ENCODE measurements at places on chromosomes 2 and 18.
A peak's percentile ranks its signal among the peaks of the same experiment; 100 is the strongest.

GRCh38 chr2:70930371-70931329 is 5.0 kb upstream of the ATP6V1B1 start:
- no peak for DNase-seq

GRCh38 chr2:189880832-189881492 is 96.7 kb downstream of the PMS1 start:
- DNase-seq = no peak

- no peak for DNase-seq
Measured at GRCh38 chr2:51220606-51221005, 188.7 kb upstream of the NRXN1 start.

GRCh38 chr2:81462420-81462819 is 1157.9 kb upstream of the LRRTM1 start:
- DNase-seq = no peak

DNA sequence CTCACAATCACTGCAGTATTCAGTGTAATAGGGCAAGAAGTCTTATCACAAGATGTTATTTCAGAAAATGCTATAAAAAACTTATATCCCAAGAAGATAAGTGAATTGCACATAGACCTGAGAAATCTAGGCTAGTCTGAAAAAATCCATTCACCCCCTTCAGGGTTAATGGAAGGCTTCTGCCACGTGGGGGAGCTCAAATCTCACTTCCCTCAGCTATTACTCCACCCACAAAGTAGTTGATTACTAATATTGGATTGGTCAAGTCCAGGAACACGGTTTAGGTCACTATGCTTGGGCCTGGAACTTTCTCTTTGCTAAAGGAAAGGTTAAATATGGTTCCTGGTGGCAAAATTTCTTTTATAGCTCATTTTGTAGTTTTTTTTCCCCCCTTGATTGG is 51.2 kb upstream of the ADAM23 start:
- peak; percentile 3 for DNase-seq

DNA sequence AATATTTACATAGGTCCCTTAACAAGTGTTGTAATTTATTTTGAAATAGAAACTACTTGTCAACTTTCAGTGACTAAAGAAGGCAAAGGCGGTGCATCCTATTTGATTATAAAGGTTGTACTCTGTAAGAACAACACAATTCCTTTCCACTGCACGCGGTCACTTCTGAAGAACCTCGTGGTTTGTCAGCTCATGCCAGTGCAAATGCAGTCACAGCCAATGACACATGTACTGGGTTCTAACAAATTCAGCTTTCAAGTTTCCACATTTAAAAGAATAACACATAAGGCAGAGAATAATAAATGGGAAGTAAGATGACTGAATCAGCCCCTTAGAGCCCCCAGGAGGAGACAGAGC is 39.7 kb downstream of the CYB5A start:
- DNase-seq = no peak

- no peak for DNase-seq
Measured at GRCh38 chr2:106109675-106110424, 84.3 kb downstream of the UXS1 start.

GRCh38 chr18:2485983-2486382 is 85.3 kb downstream of the METTL4 start:
- no peak for DNase-seq

- no peak for DNase-seq
Measured at GRCh38 chr2:62968668-62969067, 82.0 kb upstream of the OTX1 start.

DNA sequence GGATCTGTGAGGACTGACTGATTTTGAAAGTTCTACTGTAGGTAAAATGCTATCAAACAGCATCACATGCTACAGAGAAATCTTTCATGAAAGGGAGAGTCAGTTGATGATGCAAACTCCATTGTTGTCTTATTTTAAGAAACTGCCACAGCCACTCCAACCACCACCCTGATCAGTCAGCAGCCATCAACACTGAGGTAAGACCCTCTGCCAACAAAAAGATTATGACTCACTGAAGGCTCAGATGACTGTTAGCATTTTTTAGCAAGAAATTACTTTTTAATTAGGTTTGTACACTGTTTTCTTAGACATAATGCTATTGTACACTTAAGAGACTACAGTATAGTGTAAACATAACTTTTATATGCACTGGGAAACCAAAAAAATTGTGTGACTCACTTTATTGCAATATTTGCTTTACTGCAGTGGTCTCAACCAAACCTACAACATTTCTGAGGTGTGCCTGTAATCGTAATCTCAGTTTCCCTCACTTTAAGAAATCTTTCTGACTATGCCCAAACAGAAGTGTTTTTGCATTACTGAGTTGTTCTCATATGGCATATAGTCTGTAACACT is 42.8 kb downstream of the METTL8 start:
- DNase-seq = no peak

- no peak for DNase-seq
Measured at GRCh38 chr2:27152102-27152795, 3.4 kb downstream of the TCF23 start.

- peak; percentile 6 for DNase-seq
Measured at GRCh38 chr2:159209341-159210306, 76.9 kb downstream of the WDSUB1 start.

GRCh38 chr2:223970343-223971128 is 13.3 kb downstream of the MRPL44 start:
- DNase-seq = peak; percentile 46

DNA sequence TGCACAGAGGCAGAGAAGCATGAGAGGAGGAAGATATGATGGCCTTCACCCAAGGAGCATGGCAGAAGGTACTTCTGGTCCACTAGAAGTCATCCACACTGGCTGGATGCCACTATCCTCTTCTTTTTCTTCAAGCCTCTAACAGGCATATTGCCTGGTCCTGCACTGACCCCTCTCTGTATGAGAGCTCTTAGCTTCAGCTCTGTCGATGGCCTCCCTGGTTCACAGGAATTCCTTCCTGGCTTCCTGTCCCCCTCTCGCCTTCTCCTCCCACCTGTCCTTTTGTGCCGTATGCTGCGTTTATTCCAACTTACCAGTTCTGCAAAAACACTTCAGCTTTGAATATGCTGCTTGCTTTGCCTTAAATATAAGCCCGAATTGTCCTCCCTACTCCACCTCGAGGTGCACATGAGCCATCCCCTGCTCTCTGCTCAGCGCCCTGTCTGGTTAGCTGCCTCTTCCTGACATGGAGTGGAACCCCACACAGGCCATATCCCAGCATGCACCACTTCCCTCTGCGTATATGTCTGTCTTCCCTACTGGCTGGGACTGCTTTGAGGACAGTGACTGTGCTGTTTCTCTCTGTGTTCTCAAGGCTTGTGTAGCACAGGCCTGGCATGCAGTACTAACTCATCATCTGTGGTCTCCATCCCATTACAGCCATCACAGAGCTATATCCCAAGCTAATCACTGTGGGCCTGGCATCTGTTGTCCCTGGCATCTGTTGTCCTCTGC is 474.9 kb downstream of the EIPR1 start:
- no peak for DNase-seq

DNA sequence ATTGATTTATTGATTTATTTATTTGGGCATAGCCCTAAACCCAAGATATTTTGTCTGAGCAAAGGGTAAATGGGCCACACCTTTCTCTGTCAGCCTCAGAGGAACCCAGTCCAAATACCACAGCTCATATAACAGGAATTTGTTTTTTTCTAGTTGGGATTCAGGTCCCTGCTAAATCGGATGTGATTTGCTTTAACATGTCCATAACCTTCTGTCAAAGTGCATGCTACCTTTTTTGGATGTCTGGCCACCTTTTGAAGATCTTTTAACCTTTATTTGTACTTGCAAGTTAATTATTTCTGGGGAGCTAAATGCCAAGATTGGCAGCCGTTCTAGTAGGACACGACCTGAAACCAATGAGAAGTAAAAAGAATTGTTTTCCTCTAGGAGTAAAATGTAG is 303.2 kb upstream of the UBE2E3 start:
- DNase-seq = no peak

DNA sequence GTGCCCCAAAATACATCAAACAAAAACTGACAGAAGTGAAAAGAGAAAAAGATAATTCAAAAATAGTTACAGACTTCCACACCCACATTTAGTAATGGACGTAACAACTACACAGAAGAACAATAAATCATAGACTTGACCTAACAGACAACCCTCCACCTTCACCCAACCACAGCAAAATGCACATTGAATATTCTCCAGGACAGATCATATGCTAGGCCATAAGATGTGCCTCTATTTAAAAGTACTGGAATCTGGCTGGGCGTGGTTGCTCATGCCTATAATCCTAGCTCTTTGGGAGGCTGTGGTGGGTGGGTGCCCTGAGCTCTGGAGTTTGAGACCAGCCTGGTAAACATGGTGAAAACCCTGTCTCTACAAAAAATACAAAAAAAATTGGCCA is 20.0 kb downstream of the SLC66A2 start:
- DNase-seq = no peak

DNA sequence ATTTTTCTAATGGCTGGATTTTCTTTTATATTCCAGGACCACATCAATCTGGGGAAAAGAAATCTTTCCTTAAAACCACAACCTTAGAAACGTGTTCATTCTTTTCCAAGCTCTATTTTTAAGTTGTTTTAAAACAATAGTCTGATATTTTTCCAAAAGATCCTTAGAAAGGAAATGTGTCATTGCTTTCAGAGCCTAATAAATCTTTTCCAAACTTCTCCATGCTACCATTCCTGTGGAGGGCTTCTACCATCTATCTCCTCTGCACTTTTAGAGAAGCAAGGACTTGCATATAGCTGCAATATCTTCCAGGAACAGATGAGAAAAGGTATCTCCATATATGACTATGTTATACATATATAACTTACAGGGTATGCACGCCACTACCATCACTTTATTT is 21.2 kb downstream of the WDFY1 start:
- no peak for DNase-seq

DNA sequence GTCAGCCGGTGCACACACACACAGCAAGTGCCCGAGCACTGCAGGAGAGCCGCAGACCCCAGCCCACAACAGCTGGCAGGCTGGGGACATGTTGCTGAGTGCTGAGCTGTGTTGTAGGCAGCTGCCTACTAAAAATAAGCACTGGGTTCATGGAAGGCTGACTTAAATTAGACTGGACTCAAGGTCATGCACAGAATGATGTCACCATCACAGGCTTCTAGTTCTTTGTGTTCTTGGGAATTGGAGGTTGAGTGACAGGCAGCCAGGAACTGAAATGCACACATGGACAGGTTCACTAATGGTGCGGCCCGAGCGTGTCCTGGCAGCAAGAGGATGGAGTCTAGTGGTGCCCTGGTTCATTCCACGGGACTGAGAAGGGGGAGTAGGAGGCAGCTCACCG is 71.3 kb downstream of the VWA3B start:
- no peak for DNase-seq

DNA sequence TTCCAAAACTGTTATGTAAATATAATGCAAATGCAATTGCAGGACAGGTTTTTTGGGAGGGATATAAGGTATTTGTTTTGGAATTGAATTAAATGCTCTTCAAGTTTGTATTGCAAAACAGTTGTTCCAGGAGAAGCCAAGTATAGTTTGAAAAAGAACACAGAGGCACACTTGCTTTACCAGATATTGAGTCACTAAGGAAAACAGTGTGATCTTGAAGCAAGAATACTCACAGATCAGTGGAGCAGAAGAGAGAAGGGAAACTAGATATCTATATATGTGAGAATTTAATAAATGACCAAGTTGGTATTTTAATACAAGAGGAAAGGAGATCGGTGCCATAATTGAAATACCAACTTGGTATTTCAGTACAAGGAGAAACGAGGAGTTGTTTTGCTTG is 178.9 kb downstream of the CAPN13 start:
- no peak for DNase-seq

DNA sequence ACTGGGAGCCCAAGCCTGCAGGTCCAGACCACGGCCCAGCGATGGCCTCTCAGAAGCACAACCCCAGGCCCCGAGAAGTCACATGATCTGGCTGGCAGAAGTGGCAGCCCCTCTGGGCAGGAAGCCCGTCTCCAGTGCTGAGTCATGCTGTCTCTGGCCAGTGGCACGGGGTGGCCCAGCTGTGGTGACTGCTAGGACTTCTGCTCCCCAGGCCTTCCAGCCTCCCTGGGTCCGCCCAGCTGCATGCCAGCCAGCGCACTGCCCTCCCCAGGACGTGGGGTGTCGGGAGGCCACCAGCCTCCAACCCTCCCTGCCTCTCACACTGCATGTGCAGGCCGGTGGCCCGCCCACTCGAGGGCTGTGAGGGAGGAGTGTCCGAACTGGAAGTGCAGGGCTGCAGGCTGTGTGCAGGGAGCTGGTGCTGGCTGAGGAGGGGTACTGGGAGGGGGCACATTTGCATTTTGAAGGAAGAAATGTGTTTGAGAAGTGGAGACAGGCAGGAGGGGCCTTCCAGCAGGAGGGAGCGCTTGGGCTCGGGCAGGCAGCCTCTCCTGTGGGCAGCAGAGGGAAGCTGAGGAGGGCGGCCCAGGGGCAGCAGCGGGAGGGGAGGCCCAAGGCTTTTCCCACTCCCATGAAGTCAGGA is 17.0 kb upstream of the HPCAL1 start:
- DNase-seq = no peak

DNA sequence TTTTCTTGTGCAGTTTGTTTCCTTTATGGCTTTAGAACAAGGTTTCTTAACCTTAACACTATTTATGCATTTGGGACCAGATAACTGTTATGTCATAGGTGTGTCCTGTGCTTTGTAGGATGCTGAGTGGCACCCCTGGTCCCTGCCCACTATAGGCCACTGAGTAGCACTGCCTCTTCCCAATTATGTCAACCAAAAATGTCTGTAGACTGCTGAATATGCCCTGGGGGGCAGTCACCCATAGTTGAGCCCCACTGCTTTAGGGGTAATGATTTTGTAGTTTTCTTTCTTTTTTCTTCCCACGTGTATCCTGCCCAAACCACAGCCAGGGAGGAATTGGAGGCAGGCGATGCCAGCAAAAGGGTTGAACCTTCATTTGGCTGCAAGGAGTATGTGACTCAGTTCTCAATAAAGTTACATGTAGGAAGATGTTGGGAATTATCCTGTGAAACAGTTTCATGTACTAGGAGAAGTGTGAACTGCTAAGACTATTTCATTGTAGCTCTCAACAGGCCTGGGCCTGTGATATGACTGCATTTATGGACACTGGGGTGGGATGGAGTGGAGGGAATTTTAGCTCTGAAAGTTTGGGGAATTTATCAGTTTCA is 65.7 kb downstream of the FMNL2 start:
- DNase-seq = no peak

GRCh38 chr2:83069724-83070123 is 1389.4 kb downstream of the SUCLG1 start:
- no peak for DNase-seq

- DNase-seq = no peak
Measured at GRCh38 chr2:217856871-217857270, 145.9 kb downstream of the TNS1 start.

GRCh38 chr2:72689579-72690195 is 136.1 kb downstream of the EXOC6B start:
- DNase-seq = no peak

DNA sequence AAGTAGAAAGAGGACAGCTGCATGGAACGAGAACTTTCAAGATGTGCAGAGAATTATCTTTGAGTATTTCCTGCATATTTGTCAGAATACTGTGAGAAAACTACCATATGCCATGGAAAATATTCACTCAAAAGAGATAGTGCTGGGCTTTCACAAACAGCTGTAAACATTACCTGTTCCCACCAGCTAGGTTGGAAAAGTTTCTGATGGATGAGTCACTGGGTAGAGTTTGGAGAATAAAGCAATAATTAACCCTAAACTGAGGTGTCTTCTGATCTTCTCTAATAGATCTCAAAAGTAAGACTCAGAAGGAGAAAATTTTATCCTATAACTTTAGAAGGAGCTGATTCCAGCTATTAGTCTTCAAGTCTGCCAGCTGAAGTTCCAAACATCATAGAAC is 3.9 kb upstream of the FSIP2 start:
- DNase-seq = no peak

- no peak for DNase-seq
Measured at GRCh38 chr2:69231612-69232277, 155.3 kb downstream of the GFPT1 start.
